Effector memory CD8-positive, alpha-beta T cell (primary cell): ENCODE measurements at places on chromosomes 12 and 14.

DNA sequence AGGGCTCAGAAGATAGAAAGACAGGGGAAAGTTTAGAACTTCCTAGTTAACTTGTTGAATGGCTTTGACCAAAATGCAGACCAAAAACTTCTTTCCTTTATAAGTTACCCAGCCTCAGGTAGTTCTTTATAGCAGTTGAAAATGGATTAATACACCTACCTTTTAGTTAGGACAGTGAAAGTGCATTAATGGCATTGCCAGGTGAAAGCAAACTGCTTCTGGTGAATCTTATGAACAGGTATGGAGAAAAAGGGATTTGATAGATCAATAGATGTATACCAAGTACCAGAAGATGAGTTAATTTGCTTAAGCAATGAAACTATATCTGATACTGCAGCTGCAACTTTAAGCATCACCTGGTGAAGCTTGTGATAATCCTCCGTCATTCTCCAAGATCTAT lies 14.2 kb upstream of the STYK1 start:
- no peak for DNase-seq

- no peak for DNase-seq
These were observed 79.3 kb upstream of the DYNC1H1 start for GRCh38 chr14:101884934-101885576.

GRCh38 chr14:71240171-71240570 lies 332.9 kb downstream of the PCNX1 start:
- DNase-seq = no peak

DNA sequence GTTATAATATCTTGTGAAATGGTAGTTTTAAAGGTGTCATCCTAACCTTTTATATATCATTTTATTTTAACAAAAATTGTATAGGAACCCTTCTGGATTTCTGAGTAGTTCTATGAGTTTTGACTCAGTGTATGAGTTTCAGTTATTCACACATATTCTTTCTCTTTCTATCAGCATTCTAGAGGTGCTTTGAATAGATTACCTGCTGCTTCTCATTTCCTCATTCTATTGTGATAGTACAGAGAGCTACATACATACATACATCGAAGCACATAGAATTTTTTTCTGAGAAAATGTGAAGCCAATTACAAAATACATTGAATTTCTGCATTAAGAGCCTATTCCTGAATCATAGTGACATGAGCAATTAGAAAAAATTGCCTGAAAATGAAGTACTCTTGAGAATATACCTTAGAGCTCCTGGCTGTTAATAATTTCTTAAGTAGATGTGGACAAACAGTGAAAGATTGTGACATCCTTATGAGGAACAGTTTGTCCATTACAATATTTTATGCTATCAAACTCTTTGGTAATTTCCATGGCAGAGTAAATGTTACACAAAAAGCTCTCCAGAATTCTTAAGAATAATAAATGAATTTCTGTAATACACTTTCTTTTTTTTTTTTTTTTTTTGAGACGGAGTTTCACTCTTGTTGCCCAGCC lies 556.6 kb downstream of the TRHDE start:
- no peak for DNase-seq

DNA sequence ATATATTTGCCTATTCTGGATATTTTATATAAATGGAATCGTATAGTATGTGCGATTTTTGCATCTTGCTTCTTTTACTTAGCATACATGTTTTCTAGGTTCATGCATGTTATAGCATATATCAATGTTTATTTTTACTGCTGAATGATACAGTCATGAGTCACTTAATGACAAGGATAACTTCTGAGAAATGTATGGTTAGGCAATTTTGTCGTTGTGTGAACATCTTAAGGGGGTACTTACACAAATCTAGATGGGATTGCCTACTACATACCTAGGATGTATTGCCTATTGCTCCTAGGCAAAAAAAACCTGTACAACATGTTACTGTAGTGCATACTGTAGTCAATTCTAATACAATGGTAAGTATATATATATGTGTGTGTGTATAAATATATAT lies 8.8 kb downstream of the USP15 start:
- DNase-seq = no peak

GRCh38 chr12:49455501-49455900 lies 83.3 kb upstream of the KCNH3 start:
- no peak for DNase-seq

DNA sequence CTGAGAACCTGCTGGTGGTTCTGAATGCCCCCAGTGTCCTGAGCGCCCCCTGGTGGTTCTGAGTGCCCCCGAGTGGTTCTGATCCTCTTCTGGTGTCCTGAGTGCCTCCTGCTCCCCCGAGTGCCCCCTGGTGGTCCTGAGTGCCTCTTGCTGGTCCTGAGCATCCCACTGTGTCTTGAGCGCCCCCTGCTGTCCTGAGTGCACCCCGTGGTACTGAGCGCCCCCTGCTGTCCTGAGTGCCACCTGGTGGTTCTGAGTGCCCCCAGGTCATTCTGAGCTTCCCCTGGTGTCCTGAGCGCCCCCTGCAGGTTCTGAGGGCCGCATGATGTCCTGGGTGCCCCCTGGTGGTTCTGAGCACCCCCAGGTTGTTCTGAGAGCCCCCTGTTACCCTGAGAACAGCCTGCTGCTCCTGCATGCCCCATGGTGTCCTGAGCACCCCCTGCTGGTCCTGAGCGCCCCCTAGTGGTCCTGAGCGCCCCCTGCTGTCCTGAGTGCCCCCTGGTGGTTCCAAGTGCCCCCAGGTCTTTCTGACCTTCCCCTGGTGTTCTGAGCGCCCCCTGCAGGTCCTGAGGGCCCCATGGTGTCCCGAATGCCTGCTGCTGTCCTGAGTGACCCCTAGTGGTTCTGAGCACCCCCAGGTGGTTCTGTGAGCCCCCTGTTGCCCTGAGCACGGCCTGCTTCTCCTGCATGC lies 1165.4 kb downstream of the TMEM121 start:
- peak; percentile 59 for DNase-seq

GRCh38 chr14:99254328-99255009 lies 17.5 kb downstream of the BCL11B start:
- DNase-seq = no peak

- no peak for DNase-seq
These were observed 4.2 kb upstream of the DAD1 start for GRCh38 chr14:22593189-22593588.

DNA sequence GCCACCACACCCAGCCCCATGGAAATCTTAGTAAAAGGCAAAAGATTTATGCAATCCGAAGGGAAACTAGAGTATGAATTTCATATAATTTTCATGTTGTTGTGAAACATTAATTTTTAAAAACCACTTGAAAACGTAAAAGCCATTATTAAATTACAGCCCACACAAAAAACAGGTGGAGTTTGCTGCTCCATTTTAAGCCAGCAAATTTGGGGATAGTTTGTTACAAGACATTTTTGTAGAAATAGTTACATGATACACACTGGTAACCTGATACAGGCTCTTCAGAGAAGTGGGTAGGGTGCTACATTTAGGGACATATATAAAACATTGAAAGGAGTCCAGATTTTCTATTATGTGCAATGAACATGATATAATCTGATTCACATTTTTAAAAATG lies 17.6 kb downstream of the GNPTAB start:
- no peak for DNase-seq

- no peak for DNase-seq
These were observed 244.4 kb downstream of the ATXN7L3B start for GRCh38 chr12:74781991-74782485.
